ENCODE measurements at places on chromosomes 2 and 18.

- no peak for DNase-seq
Observed at GRCh38 chr2:133086176-133086575, 416.2 kb upstream of the LYPD1 start.

- DNase-seq, result peak; percentile 49
Observed at GRCh38 chr2:239259603-239260298, 141.1 kb downstream of the HDAC4 start.

- DNase-seq, result peak; percentile 74
Observed at GRCh38 chr18:62717169-62717924, 2.0 kb downstream of the PHLPP1 start.

- DNase-seq, result peak; percentile 16
Observed at GRCh38 chr2:109694190-109694589, 80.0 kb downstream of the SOWAHC start.

DNA sequence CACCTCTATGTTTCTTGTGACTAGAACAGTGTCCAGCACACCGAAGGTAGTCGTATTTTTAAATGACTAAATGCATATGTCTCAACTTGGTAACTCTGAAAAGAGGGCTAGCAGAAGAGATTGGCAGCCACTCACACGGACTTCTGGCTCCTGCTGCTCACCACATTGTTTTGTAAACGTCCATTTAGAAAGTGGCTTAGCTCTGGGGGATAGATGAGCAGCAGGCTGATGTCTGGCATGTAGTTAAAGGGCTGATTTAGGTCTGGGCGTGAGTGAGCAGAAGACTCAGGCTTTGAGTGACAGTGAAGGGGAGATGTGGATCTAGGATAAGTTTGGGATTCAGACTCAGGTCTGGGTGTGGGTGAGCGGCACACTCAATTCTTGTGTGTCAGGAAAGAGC lies 372.9 kb upstream of the HS6ST1 start:
- DNase-seq, result no peak

DNA sequence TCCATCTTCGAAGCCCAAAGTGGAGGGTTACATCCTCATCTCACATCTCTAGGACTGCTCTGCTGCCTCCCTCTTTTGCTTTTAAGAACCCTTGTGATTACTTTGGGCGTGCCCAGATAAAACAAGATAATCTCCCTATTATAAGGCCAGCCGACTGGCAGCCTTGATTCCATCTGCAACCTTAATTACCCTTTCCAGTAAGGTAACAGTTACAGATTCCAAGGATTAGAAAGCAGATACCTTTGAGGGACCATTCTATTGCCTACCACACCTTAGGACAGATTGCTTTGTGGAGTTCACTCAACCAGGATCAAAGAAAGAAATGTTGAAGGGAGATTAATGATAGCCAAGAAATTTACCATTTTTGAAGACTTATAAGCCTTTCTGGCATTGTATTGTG lies 250.8 kb upstream of the ACVR2A start:
- no peak for DNase-seq

GRCh38 chr2:39728941-39729351 lies 50.1 kb downstream of the THUMPD2 start:
- peak; percentile 45 for DNase-seq

DNA sequence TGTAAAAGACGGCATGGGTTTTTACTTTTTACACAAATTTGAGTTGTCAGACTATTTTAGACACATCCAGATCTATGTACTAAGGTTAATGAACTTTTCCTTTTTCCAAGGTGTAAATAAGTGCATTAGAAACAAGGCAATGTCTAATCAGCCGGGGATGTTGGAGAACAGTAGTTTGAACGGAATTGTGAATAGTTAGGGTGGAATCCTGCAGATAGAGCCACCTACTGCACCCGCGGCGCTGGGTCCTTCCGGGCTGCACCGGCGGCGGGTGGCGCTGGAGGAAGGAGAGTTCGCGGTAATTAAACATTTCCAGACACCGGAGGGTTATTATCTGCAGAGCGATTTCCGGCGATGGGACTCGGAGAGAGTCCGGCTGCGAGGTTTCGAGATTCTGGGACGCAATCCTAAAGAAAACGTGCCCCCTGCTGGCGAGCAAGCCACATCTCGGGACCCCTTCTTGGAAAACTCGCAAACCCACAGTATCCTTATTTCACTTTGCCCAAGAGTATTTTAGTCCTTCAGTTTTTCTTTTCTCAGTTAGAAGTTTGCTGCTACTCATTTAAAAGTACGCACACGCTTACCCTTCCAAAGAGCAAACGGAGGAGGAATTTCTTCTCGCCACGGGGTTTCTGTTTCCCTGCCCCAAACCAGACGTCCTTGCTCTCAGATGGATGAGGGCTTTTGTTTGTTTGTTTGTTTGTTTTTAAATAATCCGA lies 4.5 kb upstream of the OSR1 start:
- peak; percentile 79 for DNase-seq

DNA sequence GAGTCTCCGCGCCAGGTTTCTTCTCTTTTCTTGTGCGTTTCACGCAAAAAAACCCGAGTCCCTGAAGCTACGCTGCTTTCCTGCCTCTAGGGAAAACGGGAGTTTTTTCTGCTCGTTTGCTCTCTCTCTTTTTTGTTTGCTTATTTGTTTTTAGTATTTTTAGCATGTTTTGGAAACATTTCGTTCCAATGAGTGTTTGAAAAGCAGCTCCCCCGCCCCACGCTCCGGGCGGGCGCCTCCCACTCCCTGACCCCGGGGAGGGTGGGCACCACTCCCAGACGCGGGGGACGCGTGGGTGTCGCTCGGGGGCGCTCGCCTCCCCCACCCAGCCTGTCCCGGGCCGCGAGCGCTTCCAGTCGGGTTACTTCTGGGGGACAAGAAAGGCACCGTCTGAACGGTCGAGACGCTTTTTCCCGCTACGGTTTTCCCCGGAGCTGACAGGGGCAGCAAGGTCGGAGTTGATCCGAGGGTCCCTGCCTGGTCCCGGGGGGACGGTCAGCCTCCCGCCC lies 446 bp upstream of the EFHD1 start:
- DNase-seq, result peak; percentile 16

DNA sequence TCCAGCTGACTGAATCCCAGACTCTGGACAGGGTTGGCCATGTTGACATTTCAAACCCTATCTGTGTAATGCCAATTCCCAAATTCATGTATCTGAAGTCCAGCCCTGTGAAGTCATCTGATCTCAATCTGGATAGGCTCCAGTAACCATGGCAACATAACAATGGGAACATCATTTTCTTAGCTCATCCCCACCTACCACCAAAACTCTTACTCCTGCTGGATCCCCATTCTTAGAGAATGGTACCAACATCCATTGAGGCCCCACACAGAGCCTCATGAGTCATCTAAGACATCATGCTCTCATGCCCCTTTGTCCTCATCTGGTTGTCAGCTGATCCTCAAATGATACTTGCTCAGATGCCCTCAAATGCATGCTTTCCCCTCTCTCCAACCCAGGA lies 58.9 kb upstream of the TEX51 start:
- peak; percentile 7 for DNase-seq

DNA sequence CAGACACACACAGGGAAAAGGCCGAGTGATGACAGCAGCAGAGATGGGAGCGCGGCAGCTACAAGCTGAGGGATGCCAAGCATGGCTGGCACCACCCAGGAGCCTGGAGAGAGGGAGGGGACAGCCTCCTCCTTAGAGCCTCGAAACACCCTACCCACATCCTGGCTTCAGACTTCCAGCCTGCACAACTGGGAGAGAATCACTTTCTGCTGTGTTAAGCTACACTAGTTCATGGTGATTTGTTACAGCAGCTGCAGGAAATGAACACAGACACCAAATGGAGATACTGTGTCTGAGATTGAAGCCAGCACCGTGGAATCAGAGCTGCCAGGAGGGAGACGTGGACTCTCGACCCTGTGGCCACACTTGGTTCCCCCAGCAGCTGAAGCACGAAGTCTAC lies 27.5 kb upstream of the FOSL2 start:
- DNase-seq, result no peak

GRCh38 chr2:197309691-197310231 lies 819 bp downstream of the ANKRD44 start:
- DNase-seq, result peak; percentile 32

- no peak for DNase-seq
Observed at GRCh38 chr2:19690429-19690828, 211.4 kb downstream of the TTC32 start.

DNA sequence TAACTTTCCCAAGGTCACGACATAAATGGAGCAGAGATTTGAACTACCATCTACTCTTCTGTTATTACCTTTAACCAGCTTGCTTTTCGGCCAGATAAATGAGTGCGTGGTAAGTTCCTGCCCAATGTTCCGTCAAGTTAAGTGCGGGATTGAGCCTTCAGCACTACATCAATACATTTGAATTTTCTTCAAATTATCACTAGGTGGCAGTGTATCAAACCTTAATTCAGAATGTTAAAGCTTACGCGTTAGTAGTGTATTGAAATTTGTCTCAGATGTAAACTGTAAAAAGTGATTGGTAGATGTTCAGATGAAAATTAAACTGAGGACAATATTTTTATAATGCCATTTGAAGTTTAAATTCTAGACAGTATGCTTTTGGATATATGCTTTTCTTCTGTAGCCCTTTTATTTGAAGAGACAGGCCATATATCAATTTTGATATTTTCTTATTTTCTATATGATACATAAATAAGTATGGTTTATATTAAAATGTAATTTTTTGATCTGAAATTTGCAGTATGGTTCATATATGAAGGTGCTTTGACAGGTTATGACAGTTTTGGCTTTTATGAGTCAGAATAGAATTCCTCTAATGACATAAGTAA lies 681.3 kb downstream of the ADCYAP1 start:
- DNase-seq, result peak; percentile 32

GRCh38 chr2:314561-315336 lies 26.9 kb upstream of the ALKAL2 start:
- DNase-seq, result no peak

DNA sequence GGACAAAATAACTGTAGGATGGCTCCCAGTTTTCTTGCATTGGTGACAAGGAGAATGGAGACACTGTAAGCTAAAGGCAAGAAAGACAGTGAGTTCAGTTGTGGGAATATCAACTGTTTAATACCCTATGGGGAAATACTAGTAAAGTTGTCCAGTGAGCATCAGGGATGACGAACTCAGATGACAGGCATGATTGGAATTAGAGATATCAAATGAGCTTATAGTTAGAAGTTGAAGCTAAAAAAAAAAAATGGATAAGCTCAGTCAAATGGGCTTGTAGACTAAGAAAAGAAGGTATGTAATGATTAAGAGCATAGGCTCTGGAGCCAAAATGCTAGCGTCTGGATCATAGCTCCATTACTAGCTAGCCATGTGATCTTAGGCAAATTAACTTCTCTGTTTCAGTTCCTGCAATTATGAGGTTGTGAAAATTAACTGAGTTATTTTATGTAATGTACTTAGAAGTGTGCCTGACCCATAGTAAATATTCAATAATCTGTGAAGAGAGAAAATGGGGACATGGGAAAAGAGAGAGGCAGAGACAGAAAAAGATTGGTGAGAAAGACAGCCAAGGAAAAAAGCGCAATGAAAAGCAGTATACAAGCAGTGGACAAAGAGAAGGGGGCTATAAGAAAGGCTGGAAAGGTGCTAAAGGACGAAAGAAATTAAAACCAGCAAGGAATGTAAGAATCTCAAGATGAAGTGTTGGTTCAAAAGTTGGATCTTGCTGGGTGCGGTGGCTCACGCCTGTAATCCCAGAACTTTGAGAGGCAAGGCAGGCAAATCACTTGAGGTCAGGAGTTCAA lies 95.7 kb upstream of the SLC39A10 start:
- peak; percentile 87 for DNase-seq
